ENCODE measurements at places on chromosomes 3 and 15.

- no peak for DNase-seq
Observed at GRCh38 chr3:174540116-174540908, 318.8 kb upstream of the NAALADL2 start.

DNA sequence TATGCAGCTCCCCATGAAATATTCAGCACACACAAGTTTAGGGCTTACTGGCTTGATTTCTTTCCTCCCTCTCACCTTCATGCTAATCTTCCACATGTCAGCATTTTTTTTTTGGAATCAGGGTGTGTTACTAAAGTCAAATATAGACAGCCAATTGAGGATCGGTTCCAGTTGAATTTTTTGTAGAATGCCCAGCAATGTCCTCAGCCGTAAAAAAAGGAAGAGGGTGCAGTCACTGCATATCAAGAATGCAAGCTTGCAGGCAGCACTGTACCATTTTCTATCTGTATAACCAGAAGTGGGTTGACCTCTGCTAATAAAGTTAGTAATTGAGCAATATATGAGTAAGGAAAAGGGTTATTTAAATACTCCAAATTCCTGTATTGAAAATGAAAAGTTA, 51.4 kb upstream of the CHMP2B start:
- DNase-seq, result no peak

- no peak for DNase-seq
Observed at GRCh38 chr3:43017004-43017403, 37.9 kb downstream of the GASK1A start.

GRCh38 chr3:111112913-111113312, 41.3 kb downstream of the NECTIN3 start:
- DNase-seq, result no peak

- DNase-seq, result no peak
Observed at GRCh38 chr3:127964053-127964452, 49.0 kb downstream of the KBTBD12 start.

- no peak for DNase-seq
Observed at GRCh38 chr3:43932921-43933320, 242.2 kb downstream of the ABHD5 start.

- no peak for DNase-seq
Observed at GRCh38 chr3:155372281-155372680, 78.8 kb upstream of the STRIT1 start.

DNA sequence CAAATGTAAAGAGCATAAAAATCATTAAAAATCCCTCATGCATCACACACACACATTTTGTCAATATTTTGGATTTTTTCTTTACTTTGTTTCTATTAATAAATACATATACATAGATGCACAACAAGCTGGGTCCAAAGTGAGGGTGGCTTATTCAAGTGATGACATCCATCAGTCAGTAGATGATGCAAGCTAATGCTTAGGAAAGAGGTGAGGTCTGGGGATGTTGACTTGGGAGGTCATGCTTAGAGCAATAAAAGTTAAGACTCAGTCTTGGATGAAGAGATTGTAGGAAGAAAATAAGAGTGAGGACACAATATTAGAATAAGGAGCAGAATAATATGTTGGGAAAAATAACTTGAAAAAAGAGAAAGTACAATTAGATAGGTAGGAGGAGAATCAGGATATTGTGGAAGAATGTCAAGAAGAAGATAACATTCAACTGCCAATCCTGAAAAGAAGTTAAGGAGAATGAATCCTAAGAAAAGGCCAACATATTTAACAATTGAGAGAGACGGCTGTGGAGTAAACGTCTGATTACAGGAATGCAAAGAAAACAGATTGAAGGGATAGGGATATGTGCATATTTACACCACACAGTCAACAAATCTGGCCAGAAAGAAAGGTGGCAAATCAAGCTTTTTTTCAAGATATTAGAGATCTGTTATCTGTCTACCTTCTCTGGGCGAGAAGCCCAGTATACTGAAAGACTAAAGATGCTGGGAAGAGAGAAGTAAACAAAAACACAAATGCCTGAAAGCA, 111.0 kb upstream of the TJP1 start:
- no peak for DNase-seq

GRCh38 chr3:178001670-178002101, 534.5 kb upstream of the KCNMB2 start:
- no peak for DNase-seq

DNA sequence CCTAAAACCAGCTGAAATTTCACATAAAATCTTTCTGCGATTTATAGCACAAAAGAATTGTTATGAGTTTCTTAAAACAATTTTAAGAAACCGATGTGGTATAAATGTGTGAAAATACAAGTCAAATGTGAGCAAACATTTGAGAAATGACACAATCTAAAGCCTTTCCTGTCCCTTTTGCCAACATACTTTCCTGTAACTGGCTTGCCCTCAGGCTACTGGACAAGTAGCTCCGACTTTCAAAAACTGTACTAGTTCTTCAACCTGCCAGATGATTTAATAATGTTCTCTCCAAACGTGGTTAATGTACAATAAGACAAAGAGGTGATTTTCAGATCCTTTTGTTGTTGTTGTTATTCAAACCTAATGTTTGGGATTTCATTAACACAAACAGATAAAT, 105.9 kb upstream of the ARHGEF26 start:
- DNase-seq, result no peak

DNA sequence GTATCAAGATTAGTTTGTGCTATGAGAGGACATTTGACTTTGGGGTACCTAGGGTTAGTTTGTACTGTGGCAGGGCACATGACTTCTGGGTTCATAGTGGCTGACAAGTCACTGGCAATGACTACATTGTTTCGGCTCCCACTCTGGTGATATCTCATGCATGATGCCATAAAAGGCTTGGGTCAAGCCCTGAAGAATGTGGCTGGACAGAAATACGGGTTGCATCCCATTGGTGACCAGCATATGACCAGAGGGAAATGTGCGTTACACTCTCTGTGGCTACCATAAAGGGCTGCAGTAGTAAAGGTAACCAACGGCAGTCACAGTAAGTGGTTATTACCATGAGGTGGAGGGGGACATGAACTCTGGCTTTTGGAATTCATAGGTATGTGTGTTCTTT, 18.4 kb downstream of the THOC7 start:
- no peak for DNase-seq

GRCh38 chr15:100869151-100869999, 10.3 kb upstream of the ALDH1A3 start:
- DNase-seq, result no peak

- DNase-seq, result no peak
Observed at GRCh38 chr3:38554127-38554827, 58.1 kb downstream of the EXOG start.

GRCh38 chr3:108887777-108888176, 65.2 kb downstream of the TRAT1 start:
- DNase-seq, result no peak

DNA sequence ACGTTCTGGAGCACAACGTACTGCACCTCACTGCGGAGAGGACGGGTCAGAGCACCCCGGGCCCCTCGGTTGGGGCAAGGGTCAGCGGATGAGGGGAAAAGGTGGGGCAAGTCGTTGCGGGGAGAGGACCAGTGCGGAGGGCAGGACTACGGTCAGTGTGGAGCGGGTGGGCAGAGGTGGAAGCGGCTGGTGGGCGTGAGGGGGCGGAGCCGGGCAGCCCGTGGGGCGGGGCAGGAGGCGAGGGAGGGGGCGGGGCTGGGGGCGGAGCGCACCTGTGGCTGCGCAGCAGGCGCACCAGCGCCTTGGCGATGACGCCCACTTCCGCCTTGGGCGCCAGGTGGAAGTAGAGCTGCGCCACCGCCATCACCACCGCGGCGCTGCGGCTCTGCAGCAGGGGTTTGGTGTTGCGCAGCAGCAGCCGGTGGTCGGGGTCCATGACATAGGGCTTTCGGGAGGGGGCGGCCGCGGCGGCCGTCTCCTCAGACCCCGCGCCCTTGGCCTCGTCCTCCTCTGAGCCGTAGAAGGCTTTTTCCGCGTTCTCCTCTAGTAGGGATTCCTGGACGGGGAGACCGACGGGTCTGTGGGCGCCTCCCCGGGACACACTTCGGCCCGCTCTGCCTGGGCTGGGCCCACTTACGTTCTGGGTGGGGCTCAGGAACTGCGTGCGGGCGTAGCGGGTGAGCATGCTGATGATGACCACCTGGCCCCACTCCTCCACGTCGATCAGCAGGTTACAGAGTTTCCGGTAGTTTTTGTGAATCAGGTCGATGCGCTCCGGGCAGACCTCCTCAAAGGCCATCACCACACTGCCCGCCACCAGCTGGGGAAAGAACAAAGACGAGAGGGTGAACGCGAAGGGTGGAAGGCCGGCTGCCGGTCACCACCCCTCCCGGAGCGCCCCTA, 29.2 kb downstream of the AP3B2 start:
- no peak for DNase-seq

GRCh38 chr3:9398700-9399336, 1.4 kb downstream of the SETD5 start:
- DNase-seq, result no peak

DNA sequence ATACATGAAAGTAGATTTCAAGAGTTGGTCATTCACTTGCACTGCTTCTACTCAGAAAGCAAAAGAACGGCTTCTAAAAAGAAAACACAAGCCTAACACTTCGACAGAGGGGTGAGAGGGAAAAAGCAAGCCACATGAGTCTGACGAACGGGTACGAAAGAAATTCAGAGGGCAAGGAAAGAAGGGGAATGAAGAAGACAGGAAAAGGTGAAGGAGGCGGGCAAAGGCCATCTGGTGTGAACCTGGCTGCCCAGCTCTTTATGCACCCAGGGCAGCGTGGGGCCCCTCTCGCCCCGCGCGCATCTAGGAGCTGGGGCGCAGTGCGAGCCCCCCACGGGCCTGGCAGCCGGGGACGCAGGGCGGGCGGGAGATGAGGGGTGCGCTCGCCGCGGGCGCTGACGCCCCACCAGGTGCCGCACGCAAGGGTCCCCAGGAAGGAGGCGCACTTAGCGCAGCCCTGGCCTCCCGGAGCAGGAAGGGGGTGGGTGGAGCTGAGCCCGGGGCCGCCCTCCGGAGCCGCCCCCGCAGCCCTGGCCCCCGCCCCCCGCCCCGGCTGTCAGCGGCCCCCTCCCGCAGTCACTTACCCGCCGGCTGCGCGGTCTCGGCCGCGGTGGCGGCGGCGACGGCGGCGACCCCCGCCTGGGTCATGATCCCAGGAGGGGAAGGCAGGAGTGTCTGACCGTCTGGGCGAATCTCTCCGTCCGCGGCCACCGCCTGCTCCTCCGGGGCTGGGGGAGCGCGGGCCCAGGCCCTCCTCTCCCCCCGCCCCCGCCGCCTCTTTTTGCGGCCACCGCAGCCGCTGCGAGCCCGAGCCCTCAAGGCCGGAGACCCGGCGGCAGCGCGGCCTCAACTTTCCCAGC, at the start of gene USF3:
USF3 (minus strand) TSS at position 857 of the 860 bp plus-strand sequence. CDS start 21,764 bp downstream, outside the sequence.
- no peak for DNase-seq

DNA sequence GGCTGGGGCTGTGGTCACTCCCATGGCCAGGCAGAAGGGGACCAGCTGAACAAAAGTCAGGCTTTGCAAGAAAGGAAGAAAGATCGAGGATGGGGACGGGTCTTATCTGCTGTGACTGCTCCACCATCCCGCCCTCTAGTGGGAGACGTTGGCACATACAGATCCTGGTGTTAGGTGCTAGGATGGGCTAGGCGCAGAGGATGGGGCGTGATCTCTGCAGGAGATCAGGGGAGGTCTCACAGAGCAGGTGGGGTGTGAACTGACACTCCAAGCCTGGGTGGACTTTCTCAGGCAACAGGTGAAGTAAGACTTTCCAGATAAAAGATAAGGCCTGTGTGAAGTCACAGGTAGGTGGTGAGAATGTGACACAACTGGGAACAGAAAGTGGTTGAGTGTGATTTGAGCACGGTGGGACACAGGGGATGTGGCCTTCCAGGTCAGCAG, 141.9 kb upstream of the SMAD3 start:
- no peak for DNase-seq

- DNase-seq, result no peak
Observed at GRCh38 chr3:190003068-190003467, 117.6 kb downstream of the P3H2 start.

GRCh38 chr15:99239545-99240198, 9.7 kb downstream of the TTC23 start:
- DNase-seq, result no peak

DNA sequence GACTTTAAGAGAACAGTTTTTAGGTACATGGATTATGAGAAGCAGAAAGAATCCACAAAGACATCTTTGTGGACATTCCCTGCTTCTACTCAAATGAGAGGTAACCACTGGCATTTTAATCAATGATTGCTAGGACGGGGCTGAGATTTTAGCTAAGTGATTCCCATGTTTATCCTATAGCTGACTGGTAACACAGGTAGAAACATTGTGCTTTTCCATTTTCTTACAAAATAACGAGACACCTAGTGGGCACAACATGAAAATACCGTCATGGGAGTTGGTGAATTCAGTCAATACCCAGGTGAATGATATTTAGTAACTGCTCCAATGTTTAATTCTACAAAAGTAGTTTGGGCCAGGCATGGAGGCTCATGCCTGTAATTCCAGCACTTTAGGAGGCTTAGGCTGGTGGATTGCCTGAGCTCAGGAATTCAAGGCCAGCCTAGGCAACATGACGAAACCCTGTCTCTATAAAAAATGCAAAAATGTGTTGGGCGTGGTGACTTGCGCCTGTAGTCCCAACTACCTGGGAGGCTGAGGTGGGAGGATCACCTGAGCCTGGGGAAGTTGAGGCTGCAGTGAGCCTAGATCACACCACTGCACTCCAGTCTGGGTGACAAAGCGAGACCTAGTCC, 37.2 kb upstream of the DENND4A start:
- no peak for DNase-seq

DNA sequence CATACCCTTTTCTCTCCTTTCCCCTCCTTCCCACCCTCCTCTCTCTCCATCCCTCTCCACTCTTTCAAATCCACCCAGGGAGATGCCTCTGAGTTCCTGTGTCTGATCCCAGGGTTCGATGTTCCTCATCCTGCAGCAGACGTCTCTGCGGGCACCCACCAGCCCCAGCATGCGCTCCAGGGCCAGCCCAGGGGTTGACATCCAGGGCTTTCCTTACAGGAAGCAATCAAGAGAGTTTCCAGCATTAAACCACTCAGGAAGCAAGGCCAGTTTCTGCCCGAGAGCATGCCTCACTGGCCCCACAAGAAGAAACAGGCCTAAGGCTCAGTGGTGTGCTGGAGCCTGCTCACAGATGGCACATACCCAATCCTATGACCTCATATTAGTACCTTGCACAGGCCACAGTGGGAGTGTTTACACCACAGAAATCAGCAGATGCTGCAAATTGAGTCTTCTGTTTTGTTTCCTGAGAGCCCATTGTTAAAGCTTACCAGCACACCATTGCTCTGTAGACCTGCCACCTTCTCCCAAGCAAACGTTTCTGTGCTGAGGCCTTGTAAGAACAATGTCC, 13.2 kb downstream of the SLC6A1 start:
- no peak for DNase-seq

DNA sequence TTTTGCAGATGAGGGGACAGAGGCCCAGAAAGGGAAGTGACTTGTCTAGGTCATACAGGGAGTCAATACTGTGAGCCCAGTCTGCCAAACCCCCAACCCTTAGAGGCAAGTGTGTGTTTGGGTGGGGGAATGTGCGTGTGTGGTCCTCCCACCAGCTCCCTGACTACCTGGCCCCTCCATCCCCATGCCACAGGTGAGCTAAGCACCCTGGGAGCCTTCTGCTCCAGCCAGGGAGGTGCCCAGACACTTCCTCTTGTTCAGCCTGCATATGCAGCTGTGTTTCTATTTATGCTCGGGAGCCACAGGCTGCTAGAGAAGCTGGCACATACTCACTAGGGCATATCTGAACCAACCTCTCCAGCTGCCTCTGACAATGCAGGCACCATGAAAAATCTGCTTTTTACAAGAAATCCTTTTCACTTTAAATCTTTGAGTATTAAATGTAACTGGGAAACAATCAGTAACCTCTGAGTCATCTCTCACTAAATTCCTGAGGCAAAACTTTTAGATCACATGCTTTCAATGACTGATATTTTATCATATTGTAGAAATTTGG, 20.7 kb downstream of the TBC1D2B start:
- DNase-seq, result no peak

All from AG04449 (cell line).